ENCODE measurements at places on chromosomes 11 and 22.

- DNase-seq: no peak
These were observed 6.5 kb upstream of the FJX1 start for GRCh38 chr11:35611741-35612140.

- no peak for DNase-seq
These were observed 26.4 kb downstream of the RTCB start for GRCh38 chr22:32385681-32386080.

DNA sequence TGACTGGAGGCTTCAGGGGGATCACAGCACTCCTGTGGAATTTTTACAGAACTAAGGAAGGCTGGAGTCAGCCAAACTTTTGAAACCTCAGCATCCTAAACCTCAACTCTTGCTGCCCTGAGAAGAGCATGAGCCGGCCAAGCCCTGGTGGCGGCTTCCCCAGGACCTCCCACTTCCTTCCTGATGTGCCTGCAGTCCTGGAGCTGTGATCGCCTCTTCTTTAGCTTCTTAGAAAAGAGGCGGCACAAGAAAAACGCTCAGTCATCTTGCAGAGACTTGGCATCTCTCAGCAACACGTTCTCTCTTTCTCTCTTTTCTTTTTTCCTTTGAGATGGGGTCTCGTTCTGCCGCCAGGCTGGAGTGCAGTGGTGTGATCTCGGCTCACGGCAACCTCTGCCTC lies 40.4 kb upstream of the AMPD3 start:
- peak; percentile 57 for DNase-seq

DNA sequence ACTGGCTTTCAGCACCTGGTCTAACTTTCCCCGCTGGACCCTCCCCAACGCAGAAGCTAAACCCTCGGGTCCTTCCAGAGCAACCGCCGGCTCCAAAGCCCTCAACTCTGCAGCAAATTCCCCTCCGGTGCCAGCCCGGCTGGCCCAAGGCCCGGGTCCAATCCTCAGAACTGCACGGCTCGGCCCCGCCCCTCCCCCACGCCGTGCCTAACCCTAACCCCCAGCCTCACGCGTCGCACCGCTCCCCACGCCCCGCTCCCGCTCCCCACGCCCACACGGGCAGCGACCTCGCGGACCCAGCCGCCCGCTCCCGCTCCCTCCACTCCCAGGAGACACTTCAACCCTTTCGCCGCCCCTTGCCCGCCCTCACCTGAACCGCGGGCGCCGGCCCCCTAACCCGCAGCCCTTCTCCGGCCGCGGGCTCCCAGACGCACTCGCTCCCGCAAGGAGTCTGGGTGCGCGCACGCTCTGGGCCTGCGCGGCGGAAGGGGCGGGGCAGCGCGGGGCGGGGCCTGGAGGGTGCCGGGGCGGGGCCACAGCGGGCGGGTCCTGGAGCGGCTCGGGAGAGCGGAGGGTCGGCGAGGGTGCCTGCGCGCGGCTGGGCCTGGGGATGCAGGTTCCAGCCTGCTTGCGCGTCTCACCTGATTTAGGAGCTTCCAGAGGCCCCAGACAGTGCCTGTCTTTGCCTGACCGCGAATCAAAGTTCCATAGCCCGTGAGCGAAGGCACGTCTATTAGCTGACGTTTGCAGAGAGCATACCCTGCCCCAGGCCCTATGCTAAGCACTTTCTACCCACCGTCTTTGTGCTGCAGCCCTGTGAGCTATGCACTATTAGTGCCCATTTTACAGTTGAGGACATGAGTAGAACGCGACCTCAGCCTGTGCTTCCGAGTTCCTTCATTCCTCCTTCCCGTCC lies at the start of gene NFRKB:
NFRKB (minus strand) TSS at position 453 of the 916 bp plus-strand sequence. CDS start 2,729 bp downstream, outside the sequence.
- DNase-seq: peak; percentile 91

DNA sequence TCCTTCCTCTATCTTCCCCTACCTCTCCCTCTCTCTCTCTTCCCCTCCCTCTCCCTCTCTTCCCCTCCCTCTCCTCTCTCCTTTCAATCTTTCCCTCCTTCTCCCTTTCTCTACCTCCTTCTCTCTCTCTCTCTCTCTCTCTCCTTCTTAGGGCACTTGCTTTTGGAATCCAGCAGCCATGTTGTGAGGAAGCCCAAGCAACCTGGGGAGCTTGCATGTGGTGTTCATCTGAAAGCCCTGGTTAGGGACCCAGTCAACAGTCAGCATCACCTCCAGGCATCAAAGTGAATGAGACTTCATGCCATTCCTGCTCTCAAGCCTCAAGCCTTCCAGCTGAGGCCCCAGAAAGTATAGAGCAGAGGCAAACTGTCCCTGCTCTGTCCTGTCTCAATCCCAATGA lies 65.6 kb upstream of the SHISAL1 start:
- no peak for DNase-seq

DNA sequence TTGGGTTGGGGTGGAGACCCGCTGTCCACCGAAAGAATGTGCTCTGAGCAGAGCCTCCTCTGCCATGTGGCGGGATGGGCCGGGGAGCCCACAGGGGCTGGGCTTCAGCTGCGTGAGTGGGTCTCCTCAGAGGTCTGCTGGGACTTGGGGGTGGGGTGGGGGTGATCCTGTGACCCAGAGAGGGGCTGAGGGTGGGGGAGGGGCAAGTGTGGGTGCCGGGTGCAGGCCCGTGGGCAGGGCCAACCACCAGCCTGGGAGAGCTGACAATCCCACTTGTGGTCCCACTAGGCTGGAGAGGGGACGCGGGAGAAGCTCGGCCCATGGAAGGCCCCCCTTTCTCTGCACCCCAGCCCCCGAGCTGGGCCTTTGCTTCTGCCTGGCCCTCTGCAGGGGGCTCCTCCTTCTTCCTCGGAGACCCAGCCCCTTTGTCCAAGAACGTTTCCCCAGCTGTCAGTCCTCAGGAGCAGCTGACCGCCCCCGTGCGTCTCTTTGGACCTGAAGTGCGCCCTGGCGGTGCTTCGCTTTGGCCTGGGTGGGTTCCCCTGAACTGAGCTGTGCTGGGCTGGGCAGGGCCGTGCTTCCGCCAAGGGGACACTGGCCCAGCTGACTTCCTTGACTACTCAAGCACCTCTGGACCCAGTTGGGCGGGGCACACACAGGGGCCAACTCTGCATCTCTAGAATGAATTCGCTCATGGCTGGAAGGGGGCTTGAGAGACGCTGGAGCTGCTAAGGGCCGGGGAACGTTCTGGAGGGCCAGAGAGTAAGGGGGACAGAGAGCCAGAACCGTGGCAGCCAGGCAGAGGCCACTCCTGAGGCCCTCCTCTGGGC lies 30.2 kb downstream of the OSBPL5 start:
- peak; percentile 49 for DNase-seq
